Activated naive CD4-positive, alpha-beta T cell (primary cell): ENCODE measurements at places on chromosomes 12 and 14.

- no peak for DNase-seq
These were observed 13.6 kb downstream of the ACADS start for GRCh38 chr12:120739031-120739762.

- DNase-seq, result no peak
These were observed 16.3 kb downstream of the SMCO2 start for GRCh38 chr12:27462851-27463250.

DNA sequence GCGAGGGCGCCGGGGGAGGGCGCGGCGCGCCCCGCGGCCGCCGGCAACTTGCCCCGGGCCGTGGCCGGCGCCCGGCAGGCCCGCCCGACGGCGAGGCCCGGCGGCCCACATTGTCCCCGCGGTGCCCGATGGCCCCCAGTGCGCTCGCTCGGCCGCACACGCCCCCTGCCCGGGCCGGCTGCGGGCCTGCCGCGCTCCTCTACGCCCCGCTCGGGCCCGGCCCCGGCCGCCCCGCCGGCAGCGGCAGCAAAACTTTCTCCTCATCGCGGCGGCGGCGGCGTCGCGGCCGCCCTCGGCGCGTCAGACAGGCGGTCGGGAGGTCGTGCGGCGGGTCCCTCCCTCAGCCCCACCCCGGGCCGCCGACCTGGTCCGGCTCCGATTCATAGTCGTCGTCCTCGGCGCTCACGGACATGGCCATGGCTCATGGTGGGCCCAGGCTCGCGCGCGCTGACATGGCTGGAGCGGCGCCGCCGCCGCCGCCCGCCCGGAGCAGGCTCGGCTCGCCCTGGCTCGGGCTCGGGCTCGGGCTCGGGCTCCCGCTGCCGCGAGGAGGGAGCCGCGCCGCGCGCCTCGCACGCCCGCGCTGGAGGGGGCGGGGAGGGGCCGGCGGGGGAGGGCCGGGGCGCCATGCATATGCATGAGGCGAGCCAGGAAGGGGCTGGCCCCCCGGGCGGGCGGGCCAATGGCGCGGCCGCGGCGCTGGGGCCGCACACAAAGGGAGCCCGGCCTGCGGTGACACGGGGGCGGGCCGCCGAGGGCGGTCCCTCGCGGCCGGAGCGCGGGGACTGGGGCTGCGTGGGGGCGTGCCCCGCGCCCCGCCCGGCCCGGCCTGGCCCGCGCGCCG lies 67.1 kb downstream of the RNF34 start:
- DNase-seq, result peak; percentile 74

- no peak for DNase-seq
These were observed 357.4 kb downstream of the C12orf50 start for GRCh38 chr12:87671757-87672156.

DNA sequence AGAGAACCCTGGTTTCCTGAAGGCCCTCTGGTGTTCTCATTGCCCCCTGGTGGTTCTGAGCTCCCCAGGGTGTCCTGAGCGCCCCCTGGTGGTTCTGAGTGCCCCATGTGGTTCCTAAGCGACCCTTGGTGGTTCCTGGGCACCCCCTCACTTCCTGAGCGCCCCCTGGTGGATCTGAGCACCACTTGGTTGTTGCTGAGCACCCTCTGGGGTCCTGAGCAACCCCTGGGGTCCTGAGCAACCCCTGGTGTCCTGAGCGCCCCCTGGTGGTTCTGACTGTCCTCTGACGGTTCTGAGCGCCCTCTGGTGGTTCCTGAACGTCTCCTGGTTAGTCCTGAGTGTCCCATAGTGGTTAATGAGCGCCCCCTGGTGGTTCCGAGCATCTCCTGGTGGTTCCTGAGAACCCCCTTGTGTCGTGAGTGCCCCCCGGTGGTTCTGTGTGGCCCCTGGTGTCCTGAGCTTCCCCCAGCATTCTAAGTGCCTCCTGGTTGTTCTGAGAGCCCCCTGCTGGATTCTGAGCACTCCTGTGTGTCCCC lies 568.3 kb downstream of the TMEM121 start:
- no peak for DNase-seq

DNA sequence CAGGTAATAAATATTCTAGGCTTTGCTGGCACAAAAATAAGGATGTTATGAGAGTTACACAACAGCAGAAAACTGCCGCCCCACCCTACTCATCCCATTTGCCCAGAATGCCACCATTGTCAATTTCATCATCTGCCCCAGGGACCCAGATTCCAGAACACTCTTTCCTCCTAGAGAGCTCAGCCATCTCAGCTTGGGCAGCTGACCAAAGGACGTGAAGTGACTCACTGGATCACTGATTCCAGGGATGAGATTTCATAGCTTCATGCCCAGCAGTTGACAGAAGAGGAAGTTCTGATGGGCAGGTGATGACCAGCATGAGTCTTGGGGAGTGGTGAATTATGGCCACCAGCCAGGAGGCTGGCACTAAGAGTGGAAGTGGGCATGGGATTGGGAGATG lies 450.3 kb downstream of the RMST start:
- DNase-seq, result no peak

GRCh38 chr12:34288963-34289345 lies 266.7 kb downstream of the ALG10 start:
- DNase-seq, result no peak

GRCh38 chr14:94129758-94130414 lies 482 bp upstream of the IFI27L2 start:
- peak; percentile 14 for DNase-seq

DNA sequence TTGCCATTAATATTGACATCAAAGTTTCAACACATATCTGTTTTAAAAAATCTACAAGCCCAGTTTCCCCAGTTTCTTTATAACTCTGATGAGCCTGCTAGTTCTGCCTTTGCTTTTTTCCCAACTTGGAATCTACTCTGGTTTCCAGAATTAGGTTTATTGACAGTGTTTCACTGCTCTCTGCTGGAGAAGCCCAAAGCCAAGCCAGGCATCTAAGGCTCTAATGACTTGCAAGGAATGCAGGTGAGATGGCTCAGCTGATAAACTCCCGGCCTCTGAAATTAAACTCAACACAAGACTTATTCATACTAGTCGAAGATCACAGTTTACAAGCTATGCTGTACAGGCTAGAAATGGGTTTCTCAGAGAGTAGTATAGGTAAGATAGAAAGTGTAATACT lies 54.3 kb downstream of the HMGA2 start:
- no peak for DNase-seq

- no peak for DNase-seq
These were observed 166.6 kb downstream of the TTC7B start for GRCh38 chr14:90649557-90650135.

GRCh38 chr12:52949413-52950331 lies 754 bp downstream of the KRT18 start:
- DNase-seq, result no peak

GRCh38 chr12:26172946-26173552 lies 22.3 kb upstream of the SSPN start:
- no peak for DNase-seq

DNA sequence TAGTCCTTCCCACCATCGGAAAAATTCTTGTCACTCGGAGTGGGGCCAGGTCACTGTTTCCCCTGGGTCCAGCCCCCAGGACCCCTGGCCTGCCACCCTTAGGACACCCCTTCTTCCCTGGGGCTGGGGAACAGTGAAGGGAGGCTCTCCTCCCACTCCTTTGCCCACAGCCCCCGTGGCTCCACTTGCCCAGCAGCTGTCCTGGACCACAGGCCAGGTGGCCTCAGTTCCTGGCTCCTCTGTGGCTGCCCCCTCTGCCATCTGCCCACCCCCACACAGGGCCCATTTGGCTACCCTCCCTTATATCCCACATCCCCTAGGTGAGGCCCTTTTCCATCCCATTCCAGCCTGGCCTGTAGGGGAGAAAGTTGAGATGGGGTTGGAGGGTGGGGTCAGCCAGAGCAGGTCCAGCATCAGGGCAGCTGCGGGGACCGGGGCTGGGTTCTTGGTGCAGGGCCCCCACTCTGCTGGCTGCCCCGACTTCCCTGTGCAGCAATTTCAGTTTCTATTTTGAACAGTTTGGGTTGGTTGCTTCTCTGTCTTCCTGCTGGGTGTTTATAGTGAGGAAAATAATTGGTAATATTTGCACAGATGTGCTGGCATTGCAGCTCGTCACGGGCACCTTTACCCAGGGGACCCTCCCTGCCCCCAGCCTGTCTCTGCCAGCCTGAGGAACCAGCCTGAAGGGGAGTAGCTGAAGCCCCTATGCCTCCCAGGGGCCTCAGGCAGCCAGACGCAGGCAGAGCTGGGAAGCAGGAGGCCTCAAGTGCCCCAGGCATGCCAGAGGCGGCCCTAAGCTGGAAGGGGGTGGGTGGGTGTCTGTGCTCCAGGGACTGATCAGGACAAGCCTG lies 23.4 kb downstream of the SYNDIG1L start:
- DNase-seq, result no peak

GRCh38 chr12:76690921-76691700 lies 72.8 kb upstream of the ZDHHC17 start:
- no peak for DNase-seq

DNA sequence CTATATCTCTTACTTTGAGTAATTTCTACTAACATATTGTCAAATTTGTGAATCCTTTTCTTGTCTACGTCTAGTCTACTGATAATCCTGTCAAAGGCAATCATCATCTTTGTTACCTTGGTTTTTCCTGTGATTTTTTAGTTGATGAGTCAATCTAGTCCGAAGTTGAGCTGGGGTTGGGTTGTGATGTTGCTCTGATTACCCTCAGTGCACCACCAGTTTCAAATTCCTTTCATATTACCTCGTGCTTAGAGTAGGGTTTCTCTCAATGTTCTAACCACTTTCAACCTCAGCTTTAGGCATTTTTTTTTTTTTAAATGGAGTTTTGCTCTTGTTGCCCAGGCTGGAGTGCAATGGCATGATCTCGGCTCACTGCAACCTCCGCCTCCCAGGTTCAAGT lies 186.8 kb downstream of the BTG1 start:
- DNase-seq, result no peak

GRCh38 chr12:1852076-1852475 lies 31.7 kb downstream of the LRTM2 start:
- no peak for DNase-seq

DNA sequence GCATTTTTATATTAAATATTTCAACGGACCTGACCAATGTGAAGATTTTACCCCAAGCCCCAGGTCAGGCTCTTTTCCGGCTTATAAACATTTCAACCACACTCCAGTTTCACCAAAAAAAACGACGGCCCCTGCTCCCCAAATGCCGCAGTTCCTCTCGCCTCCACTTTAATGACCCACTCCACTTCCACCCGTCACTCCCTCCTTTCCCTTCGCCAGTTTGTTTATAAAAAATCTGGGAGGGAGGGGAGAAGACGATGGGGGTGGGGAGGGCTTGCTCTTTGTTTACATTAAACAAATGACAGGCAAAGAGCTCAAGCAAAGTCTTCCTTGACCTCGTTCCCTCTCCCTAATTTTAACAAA lies 5.4 kb downstream of the SIX6 start:
- DNase-seq, result no peak

DNA sequence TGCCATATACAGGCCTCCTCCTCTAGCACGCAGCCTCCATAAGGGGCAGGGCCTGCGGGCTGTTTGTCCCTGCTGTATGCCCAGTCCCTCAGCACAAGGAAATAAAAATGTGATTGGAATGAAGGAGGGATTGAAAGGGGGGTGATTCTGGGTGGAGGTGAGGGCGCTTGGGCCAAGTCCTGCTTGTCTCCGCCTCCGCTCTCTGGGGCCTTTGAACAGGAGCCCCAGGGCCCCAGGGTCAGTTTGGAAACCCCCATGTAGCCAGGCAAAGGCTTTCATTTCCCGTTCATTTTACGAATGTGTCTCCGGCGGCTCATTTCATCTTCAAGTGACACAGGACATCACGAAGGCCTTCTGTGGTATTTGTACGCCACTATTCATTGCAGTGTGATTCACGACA lies 4.5 kb upstream of the CACNA2D4 start:
- no peak for DNase-seq

DNA sequence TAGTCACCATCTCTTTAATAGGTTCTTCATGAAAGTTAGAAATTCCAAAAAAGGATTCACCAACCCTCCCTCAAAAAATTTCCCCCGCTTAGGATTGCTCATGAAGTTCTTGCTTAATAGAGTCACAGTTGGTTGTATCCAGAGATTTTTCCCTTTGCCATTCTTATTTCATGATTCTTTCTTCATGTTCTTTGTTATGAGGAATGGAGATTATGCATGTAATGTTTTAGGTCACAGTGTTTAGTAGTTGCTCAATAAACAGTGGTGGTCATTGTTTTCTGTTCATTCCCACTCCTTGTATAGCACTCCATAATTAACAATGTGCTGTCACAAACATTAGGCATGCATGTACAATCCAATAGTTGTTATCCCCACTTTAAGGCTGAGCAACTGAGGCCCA lies 51.2 kb upstream of the RTRAF start:
- DNase-seq, result no peak

- no peak for DNase-seq
These were observed 58.2 kb downstream of the BEGAIN start for GRCh38 chr14:100528962-100529560.

DNA sequence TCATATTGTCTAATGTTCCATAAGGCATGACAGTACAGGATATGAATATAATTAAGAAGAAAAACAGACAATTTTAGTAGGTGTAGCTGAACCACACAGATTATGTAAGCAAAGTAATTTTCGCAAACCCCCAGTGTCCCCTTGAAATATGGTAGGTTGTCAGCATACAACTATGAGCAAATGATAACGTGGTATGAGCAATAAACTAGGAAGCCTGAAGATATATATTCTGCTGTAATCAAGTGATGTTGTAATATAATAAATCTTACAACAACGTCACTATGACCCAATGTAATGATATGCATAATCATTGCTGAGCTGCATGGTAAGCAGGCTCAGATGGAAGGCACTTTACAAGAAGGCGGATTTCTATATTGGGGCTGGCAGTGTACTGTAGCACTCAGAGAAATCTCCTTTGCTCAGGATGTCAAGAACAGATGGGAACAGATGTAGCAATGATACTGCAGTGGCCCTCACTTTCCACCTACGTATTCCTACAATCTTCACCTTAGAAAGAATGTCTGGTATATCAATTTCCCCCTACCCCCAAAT lies 47.8 kb upstream of the MYF6 start:
- DNase-seq, result no peak
